Kidney (tissue), 22 donors: ENCODE measurements at places on chromosomes 6 and 20. TPM values are rescaled to one million over a fixed set of nuclear protein-coding genes. Genes with fewer than 3 reads are reported as not detected.

DNA sequence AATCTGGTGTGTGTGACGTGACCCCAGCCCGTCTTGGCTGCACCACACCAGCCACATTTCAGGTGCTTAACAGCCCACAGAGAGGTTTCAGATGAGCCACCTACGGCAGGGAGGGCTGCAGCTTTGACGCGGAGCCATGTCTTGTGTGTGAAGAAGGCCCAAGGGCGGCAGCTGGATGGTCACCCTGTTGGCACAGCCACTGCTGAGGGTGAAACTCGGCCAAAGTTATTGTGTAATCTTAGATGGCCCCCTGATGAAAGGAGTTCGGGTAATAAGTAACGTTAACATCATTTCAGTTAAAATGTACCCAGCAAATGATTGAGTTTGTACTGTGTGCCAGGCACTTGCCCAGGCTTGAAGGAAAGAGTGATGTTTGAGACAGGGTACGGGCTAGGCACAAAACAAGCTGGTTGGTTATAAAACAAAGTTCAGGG, 97.2 kb downstream of the SSR1 start:
- DNase-seq: no peak

The ERVFRD-1 gene
- polyA plus RNA-seq: 0.24 TPM

DNA sequence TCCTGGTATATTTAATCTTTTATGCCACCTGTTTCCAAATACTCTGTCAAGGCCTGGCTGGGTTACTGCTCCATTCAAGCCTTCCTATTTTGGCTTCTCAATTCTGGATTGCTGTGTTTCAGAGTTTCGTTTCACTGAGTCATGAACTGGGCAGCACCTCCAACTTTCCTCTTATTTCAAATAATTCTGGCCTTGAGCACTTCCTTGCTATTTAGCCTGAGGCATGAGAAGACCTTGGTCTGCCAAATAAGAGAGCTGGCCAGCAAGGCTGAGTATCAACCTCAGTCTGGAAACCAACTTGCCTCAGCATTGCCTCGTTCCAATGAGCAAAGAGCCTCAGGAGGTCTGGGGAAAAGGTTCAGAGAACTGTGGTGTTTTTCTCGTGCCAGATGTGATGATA, 66.6 kb downstream of the TNFAIP3 start:
- DNase-seq: no peak

The PTCHD4 gene
- polyA plus RNA-seq: 0.24 TPM

The OR2J1 gene
- polyA plus RNA-seq: not detected

DNA sequence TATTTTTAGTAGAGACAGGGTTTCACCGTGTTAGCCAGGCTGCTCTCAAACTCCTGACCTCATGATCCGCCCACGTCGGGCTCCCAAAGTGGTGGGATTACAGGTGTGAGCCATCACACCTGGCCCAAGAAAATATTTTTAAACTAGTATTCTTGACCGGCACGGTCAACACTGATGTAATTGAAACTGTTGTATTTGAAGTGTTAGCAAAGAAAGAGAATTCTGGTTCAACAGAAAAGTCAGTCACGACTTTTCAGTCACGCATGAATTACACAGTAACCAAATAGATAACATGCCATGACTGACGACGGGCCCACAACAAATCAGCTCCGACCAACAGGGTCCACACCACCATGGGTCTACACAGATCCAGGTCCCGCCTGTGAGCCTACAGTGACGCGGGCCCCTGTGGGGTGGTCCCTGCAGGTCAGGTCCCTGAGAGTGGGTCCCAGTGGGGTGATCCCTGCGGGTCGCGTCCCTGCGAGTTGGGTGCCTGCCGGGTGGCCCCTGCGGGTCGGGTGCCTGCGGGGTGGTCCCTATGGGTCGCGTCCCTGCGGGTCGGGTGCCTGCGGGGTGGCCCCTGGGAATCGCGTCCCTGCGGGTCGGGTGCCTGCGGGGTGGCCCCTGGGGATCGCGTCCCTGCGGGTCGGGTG, 1.0 kb downstream of the GMEB2 start:
- peak; percentile 44 for DNase-seq

GRCh38 chr6:156970595-156971112, 193.5 kb downstream of the ARID1B start:
- no peak for DNase-seq

DNA sequence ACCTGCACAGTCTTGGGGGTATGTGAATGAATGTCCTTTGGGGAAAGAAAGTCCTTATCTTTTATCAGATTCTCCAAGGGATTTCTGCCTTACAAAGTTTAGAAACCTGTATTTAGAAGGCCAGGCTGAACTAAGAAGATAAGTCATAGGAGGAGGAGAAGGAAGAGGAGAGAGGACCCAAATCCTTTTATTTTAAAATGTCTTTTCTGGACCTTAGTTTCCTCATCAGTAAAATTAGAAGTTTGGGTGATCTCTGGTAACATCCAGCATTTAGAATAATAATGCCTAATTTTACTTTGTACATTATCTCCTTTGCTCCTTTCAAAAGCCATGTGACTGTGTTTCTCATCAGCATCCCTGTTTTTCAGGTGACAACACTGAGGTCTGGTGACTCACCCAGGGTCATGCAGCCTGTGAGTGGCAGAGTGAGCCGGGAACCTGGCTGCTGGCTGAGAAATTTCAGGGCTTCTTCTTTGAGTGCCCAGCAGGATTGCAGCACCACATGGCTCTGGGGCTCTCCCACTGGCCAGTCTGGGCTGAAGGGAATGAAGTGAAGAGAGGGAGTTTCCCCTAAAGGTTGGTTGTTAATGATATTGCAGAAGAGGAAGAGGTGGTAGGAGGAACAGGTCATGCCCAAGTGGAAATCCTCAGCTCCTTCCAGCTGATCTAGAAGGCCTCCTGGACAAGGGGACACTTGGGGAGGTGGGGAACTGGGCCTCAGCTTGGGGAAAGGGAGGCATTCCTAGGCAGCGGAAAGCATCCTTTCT, 34.0 kb downstream of the VEGFA start:
- no peak for DNase-seq

GRCh38 chr20:1961374-1961773, 32.5 kb downstream of the PDYN start:
- no peak for DNase-seq
